Hypothalamus (tissue), 51 donors: ENCODE measurements at places on chromosomes 3 and 15.

DNA sequence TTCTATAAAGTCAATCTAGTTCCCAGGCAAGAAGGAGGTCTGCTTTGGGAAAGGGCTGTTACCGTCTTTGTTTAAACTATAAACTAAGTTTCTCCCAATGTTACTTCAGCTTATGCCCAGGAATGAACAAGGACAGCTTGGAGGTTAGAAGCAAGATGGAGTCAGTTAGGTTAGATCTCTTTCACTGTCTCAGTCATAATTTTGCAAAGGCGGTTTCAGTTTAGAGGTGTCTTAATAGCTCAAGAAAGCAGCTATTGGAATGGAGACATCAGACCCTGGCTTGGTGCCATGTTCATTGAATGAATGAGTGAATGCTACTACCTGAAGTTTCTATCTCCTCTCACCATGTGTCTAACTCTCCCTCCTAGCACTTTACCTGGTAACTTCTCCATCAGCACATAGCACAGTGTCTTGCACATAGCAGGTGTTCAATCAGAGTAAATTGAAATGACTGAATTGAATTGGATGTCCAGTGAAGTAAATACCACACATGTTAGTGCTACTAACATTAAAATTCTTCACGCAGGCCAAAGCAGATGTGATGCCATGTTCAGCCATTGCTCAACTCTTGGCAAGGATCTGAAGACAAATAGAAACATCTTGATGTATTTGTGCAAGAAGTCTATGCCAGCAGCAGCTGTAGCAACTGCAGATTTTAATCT lies 28.2 kb downstream of the CLEC3B start:
- DNase-seq = no peak

DNA sequence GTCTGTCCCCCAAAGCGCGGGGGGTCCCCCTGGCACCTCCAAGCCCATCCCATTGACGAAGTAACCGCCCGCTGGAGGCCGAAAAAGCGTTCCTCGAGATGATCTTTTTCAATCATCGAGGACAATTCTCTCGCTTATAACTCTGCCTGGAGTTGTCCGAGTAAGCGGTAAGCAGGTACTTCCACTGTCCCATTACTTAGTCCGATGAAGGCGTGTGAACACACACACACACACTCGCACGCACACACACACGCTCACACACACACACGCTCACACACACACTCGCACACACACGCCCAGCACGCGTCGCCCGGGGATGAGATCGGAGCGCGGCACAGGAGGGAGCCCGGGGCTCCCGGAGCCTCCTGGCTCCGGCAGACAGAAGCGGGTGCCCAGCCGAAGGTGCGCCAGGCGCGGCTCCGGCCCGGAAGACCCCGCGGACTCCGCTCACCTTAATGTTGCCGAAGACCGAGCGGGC lies 430 bp downstream of the SLCO2A1 start:
- DNase-seq = no peak

DNA sequence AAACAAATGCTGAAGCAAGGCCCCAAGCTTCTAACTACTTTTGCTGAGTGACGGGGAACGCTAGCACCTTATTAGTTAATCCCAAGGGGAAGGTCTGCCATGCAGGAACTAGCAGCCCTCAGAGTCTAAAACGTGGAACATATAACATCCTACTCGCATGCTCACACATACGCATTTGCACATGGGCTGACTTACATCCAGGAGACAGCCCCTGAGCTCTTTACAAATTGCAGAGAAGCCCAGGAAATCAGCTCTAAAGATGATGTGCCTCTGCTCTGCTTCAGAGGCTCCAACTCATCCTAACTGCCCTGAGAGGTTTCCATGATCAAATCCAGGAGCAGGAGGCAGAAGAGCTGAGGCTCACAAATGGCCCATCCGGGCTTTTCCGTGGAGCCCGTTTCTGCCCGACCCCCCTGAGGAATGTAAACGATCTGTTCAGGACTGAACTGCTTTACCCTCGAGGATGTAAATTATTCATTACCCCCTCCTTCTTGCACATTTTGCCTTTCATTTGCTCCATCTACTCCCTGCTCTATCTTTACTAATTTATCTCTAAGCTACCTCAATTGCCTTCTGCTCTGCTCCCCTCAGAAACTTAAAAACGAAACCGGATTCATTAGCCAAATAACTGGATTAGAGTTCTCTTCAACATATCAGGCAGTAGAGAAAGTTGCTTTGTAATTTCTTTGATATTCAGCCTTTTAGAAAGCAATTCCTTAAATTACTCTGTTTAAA lies 141.9 kb upstream of the CCDC54 start:
- DNase-seq = peak; percentile 17

GRCh38 chr3:13894807-13895154 lies 14.9 kb upstream of the WNT7A start:
- no peak for DNase-seq

DNA sequence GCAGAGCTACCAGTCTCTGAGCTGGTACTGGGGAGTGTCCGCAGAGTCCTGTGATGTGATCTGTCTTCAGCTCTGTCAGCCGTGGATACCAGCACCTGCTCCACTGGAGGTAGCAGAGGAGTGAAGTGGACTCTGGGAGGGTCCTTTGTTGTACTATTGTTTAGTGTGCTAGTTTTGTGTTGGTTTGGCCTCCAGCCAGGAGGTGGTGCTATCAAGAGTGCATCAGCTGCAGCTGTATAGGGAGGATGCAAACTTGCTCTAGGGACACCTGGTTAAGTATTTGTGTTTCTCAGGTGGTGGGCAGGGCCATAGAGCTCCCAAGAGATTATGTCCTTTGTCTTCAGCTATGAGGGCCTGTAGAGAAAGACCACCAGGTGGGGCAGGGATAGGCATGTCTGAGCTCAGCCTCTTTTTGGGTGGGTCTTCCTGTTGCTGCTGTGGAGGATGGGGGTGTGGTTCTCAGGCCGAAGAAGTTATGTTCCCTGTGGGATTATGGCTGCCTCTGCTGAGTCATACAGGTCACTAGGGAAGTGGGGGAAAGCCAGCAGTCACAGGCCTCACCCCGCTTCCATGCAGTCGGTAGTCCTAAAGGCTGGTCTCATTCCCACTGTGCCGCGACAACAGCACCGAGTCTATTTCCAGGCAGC lies 443.2 kb upstream of the TBL1XR1 start:
- DNase-seq = no peak

DNA sequence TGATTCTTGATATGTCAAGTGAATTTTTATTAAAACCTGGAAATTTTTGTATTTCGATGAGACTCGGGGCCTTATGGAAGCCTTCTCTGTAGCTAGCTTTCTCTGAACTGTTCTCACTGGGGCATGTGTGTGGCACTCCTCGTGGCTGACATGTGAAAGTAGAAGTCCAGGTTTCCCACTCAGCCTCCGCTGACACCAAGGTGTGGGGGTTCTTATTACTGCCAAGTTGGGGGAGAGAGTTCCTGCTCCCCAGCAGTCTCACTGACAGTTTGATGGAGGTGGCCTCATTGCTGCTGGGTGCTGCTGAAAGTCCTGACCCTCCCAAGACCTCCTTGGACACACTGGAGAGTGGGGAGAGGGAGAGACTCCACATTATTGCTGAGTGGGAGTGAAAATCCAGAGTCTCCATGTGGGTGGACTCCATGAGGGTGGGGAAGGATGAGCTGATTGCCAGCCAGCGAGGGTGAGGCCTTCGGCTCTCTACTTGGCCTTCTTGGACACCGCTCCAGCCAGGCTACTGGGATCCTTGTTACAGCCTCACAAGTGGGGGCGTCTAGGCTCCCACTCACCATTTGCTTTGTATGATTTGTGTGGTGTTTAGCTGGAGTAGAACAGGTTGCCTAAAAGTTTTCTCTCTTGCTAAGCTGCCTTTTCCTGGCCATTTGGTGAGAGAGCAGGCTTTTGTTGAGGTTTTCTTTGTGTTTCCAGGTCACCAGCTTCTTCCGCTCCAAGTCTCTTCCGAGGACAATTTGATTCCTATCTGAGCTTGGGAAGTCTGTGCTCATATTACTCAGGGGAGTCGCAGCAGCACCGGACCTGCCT lies 64.1 kb downstream of the LSM3 start:
- DNase-seq = no peak

GRCh38 chr15:91192285-91192684 lies 92.2 kb downstream of the SV2B start:
- no peak for DNase-seq

GRCh38 chr15:50549326-50549725 lies 2.9 kb upstream of the USP50 start:
- no peak for DNase-seq

- no peak for DNase-seq
These were observed 214.5 kb upstream of the IGF1R start for GRCh38 chr15:98433856-98434255.

GRCh38 chr3:117439812-117440211 lies 730.2 kb downstream of the TUSC7 start:
- no peak for DNase-seq

DNA sequence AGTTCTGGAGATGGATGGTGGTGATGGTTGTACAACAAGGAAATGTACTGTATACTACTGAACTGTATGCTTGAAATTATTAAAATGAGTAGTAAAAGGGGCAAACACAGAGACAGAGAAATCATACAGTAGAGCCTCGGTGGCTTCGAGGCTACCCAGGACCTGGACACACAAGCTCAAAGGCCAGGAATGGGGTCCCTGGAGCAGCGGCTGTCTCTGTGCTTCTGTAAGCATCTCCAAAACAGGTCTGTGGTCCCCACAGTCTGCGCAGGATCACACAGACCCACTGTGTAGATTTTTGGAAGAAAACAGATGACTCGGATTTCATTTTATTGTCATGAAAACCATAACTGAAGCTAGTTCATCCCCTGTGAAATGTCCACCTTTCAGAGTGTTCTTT lies 39.7 kb downstream of the PGPEP1L start:
- DNase-seq = no peak
